ENCODE measurements at places on chromosomes 1 and 21. TPM values are rescaled to one million over a fixed set of nuclear protein-coding genes. Genes with fewer than 3 reads are reported as not detected.

Gene RYR2
- total RNA-seq: not detected

Gene TFF2
- total RNA-seq: not detected

Gene AIRE
- 0.11 TPM for total RNA-seq

Gene PLCH2
- total RNA-seq: 0.32 TPM

Gene TDRD10
- total RNA-seq: 6.1 TPM

Gene SLC25A33
- total RNA-seq: 6.4 TPM

Gene NTMT2
- not detected for total RNA-seq

Gene MAN1A2
- 38.3 TPM for total RNA-seq

Gene HSD17B7
- total RNA-seq: 25.6 TPM

Gene CTH
- 3.2 TPM for total RNA-seq

All from endothelial cell of umbilical vein (primary cell).